ENCODE measurements at places on chromosomes 1 and 21. TPM values are rescaled to one million over a fixed set of nuclear protein-coding genes. Genes with fewer than 3 reads are reported as not detected.
A peak's percentile ranks its signal among the peaks of the same experiment; 100 is the strongest.

Gene COA6
- 40.5 TPM for total RNA-seq

Gene CFHR1
- 1.3 TPM for total RNA-seq

Gene SOX13
- 2.2 TPM for total RNA-seq

Gene CCDC30
- total RNA-seq, result 1.9 TPM

Gene FCGR3A
- total RNA-seq, result 9.0 TPM

Gene CBS
- total RNA-seq, result 2.3 TPM

DNA sequence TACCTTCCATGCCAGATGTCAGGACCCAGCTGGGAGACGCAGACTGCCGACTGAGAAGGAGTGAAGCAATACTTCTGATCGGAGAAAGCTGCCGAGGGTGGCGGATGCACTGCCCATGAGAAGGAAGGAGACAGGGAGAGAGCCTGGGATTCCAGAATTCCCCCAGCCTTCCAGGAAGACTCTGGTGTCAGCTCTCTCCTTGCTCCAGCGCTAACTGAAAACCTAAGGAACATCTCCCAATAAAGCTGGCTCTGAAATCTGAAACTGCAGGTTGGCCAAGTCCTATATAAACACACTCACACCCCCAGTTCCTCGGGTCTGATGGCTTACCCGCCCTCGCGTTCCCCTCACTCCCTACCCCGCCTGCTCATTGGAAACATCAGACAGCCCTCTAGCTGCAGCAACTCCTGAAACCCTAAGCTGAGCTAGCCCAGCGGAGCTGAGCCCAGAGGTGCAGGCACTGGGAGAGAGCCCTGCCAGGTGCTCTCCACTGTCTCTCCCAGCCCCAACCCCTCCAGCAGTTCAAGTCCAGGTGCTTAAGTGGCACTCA, 52.3 kb downstream of the PLEKHA6 start:
- peaks cover 2% of the 10 kb centered on the region for H3K4me1 ChIP-seq
- H3K36me3 ChIP-seq, result no peaks in the 10 kb centered on the region
- H3K4me3 ChIP-seq, result no peak overlapping the region
- no peak overlapping the region for H3K27ac ChIP-seq

DNA sequence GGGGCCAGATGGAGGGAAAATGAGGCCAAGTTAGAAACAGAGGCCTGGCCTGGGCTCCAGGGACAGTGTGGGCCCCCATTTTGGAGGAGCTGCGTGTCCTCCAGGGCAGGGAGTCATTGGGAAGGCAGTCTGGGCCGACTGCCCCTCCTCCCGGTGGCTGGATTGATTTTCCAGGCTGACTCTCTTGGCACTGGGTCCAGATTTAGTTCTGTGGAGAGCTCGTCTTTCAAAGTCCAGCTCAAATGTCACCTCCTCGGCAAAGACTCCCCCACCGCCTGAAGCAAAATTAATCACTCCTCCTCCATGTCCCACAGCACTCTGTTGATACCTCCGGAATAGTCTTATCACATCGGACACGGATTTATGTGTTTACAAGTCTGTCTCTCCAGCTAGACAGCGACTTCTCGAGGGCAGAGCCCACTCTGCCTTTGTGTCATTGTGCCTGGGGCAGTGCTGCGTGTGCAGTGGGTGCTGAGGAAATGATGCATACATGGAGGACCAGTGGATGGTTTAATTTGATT, 175.1 kb downstream of the CAMTA1 start:
- no peak overlapping the region for H3K4me3 ChIP-seq
- DNase-seq, result no peak

DNA sequence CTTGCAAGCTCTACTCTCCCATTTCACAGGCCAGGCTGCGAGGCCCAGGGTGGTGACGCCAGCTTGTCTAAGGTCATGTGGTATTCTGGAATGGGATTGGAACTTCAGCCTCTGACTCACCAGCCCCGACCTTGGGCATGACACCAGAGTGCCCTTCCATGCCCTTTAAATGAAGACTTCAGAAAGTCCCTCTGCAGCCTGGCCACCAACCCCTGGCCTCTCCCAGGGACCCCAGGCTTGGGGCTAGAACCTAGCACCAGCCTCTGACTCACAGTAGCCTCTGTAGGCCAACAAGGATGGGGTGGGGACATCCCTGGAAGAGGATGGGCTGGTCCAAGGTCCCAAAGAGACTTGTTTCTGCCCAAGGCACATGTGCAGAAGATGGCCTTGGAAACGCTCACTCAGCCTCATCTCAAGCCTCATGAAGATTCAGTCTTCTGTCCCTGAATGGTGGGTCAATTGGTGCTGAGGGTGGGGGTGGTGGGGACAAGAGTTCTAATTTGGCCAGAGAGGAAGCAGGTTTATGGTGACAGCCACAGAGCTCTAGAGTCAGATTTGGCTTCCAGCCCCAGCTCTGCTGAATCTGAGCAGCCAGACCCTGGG, 36.1 kb upstream of the RUNX3 start:
- peaks cover 2% of the 10 kb centered on the region for H3K27me3 ChIP-seq
- no peak overlapping the region for H3K27ac ChIP-seq
- no peak overlapping the region for H3K4me3 ChIP-seq
- H3K36me3 ChIP-seq, result no peaks in the 10 kb centered on the region
- peaks cover 13% of the 10 kb centered on the region for H3K4me1 ChIP-seq

GRCh38 chr1:36532810-36533401, 50.2 kb upstream of the CSF3R start:
- H3K4me1 ChIP-seq, result no peaks in the 10 kb centered on the region
- H3K27me3 ChIP-seq, result no peaks in the 10 kb centered on the region
- no peaks in the 10 kb centered on the region for H3K36me3 ChIP-seq
- no peak overlapping the region for H3K4me3 ChIP-seq
- no peak for DNase-seq

GRCh38 chr1:248851390-248851789, 7.5 kb downstream of the ZNF692 start:
- no peak overlapping the region for H3K27ac ChIP-seq
- no peaks in the 10 kb centered on the region for H3K27me3 ChIP-seq
- peaks cover 42% of the 10 kb centered on the region for H3K4me1 ChIP-seq
- peaks cover 86% of the 10 kb centered on the region for H3K36me3 ChIP-seq
- H3K4me3 ChIP-seq, result no peak overlapping the region
- DNase-seq, result no peak

DNA sequence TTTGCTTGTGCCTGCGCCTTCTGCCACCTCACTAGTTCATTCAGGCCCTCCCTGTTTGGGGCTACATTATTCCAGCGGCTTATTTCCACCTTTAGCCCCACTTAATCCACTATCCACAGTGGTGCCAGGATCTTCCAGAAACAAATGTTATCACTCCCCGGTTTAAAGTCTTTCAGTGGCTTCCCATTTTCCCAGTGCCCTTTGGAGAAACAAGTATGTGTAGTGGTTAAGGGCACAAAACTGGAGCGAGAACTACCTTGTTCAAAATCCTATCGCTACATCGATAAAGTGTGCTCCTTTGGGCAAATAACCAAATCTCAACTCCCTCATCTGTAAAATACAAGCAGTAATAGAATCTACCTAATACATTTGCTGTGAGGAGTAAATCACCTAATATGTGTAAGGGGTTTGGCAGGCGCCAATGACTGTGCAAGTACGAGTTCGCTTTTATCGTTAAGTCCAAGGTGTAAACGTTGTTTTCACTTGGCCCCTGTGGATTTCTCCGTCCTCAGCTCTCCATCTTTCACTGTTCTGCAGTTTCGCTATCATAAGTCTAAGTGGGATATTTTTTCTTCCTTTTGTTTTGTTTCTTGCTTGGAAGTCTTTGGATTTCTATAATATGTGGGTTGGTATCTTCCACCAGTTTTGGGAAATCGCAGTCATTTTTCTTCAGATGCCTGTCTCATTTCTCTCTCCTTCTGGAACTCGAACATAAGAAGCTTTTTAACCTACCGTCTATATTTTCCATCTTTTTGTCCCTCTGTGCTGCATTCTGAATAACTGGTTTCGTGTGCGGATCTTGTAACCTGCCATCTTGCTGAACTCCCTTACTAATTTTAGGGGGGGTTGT, 844 bp upstream of the MEAF6 start:
- peak overlapping the region; percentile 90 for H3K27ac ChIP-seq
- H3K36me3 ChIP-seq, result peaks cover 4% of the 10 kb centered on the region
- H3K4me1 ChIP-seq, result peaks cover 13% of the 10 kb centered on the region
- peak overlapping the region; percentile 89 for H3K4me3 ChIP-seq
- no peak for DNase-seq

GRCh38 chr1:8740034-8740449, 77.4 kb downstream of the RERE start:
- no peak for DNase-seq
- peaks cover 2% of the 10 kb centered on the region for H3K4me1 ChIP-seq
- H3K27me3 ChIP-seq, result no peaks in the 10 kb centered on the region
- no peak overlapping the region for H3K27ac ChIP-seq

- H3K36me3 ChIP-seq, result no peaks in the 10 kb centered on the region
Observed at GRCh38 chr1:112517231-112517630, 8.5 kb downstream of the WNT2B start.

- H3K27me3 ChIP-seq, result no peaks in the 10 kb centered on the region
- H3K27ac ChIP-seq, result no peak overlapping the region
- H3K36me3 ChIP-seq, result no peaks in the 10 kb centered on the region
- H3K4me3 ChIP-seq, result no peak overlapping the region
Observed at GRCh38 chr1:8303141-8303540, 14.8 kb upstream of the SLC45A1 start.

GRCh38 chr1:203017692-203018091, 8.6 kb upstream of the PPFIA4 start:
- H3K27me3 ChIP-seq, result no peaks in the 10 kb centered on the region
- no peak overlapping the region for H3K4me3 ChIP-seq
- H3K4me1 ChIP-seq, result no peaks in the 10 kb centered on the region
- no peak overlapping the region for H3K27ac ChIP-seq

- H3K4me1 ChIP-seq, result peaks cover 7% of the 10 kb centered on the region
- no peaks in the 10 kb centered on the region for H3K27me3 ChIP-seq
- peaks cover 23% of the 10 kb centered on the region for H3K36me3 ChIP-seq
- peak overlapping the region; percentile 37 for H3K27ac ChIP-seq
- H3K4me3 ChIP-seq, result no peak overlapping the region
Observed at GRCh38 chr1:15952317-15953258, 23.3 kb downstream of the ZBTB17 start.

DNA sequence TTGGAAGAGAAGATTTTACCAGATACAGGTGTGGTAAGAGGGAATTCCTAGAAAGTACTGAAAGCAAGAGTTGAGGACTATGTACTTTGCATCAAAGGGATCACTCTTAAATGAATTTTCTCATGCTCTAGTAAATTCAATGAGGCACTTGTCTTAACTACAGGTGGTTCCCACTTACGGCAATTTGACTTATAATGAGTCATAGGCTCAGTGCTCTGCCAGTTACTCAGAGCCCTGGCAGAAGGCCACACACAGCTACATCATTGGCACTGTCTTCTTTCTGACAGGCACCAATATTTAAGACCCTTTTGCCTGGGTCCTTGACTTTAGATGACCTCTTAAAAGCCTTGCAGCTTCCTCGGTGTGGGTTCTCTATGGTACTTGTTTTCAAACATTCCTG, 15.9 kb upstream of the ADAMTS5 start:
- DNase-seq, result no peak
- H3K36me3 ChIP-seq, result no peaks in the 10 kb centered on the region
- H3K27me3 ChIP-seq, result no peaks in the 10 kb centered on the region
- H3K4me3 ChIP-seq, result no peak overlapping the region

DNA sequence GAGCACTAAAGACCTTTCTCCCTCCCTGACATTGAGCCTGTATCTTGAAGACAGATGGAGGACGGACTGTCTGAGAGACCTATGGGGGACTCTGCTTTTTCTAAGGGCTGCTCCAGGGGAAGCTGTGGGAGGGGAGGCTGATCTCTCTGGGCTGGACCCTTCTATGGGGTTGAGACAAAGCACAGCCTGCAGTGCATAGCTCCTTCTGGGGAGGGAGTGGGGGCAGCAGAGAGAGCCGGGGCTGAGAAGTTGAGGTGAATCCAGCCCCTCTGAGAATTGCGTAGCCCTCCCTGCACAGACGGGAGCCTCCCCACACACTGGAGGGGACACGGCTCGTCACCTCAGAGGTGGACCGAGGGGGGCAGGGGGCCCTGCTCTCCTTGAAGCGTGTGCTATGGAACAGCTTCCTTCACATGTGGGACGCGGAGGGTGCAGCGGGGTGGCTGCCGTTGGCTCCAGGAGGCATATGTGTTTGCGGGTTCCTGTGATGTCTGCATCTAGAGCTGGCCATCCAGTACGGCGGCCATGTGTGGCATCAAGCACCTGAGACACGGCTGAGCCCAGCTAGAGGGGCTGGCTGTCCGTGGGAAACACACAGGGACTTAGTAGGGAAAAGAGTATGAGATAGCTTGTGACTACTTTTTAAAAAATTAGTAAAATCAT, 299.1 kb downstream of the CAMTA1 start:
- no peaks in the 10 kb centered on the region for H3K4me1 ChIP-seq
- H3K36me3 ChIP-seq, result no peaks in the 10 kb centered on the region
- peaks cover 3% of the 10 kb centered on the region for H3K27me3 ChIP-seq
- H3K27ac ChIP-seq, result no peak overlapping the region
- H3K4me3 ChIP-seq, result no peak overlapping the region
- no peak for DNase-seq

GRCh38 chr1:94608142-94608851, 66.7 kb upstream of the F3 start:
- H3K27me3 ChIP-seq, result no peaks in the 10 kb centered on the region
- no peaks in the 10 kb centered on the region for H3K36me3 ChIP-seq
- no peaks in the 10 kb centered on the region for H3K4me1 ChIP-seq
- no peak overlapping the region for H3K27ac ChIP-seq

GRCh38 chr1:17653728-17654351, 101.3 kb upstream of the ACTL8 start:
- H3K4me3 ChIP-seq, result no peak overlapping the region
- no peaks in the 10 kb centered on the region for H3K27me3 ChIP-seq
- no peak overlapping the region for H3K27ac ChIP-seq
- DNase-seq, result no peak
- no peaks in the 10 kb centered on the region for H3K36me3 ChIP-seq

DNA sequence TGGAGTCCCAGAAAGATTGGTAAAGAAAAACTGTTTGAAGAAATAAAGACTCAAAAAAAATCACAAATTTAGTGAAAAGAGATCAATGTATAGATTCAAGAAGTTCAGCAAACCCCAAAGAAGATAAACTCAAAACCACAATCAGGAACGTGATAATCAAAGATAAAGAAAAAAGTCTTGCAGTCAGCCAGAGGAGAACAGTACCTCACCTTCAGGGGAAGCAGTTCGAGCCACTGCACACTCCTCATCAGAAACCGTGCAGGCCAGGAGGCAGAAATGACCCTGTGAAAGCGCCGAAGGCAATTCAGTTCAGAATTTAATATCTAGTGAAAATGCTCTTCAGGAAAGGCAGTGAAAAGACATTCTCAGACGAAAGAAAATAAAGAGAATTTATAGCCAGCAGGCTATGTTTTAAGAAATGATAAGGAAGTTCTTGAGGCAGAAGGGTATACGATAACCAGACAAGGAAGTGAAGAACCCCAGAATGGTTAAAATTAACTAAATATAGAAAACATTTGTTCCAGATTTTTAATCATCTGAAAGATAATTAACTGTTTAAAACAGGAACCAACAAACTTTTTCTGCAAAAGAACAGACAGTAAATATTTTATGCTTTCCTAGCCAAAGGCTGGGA, 13.5 kb upstream of the SUMO3 start:
- no peaks in the 10 kb centered on the region for H3K36me3 ChIP-seq
- no peak for DNase-seq
- peaks cover 2% of the 10 kb centered on the region for H3K27me3 ChIP-seq
- H3K4me3 ChIP-seq, result no peak overlapping the region

- no peak overlapping the region for H3K4me3 ChIP-seq
- no peaks in the 10 kb centered on the region for H3K27me3 ChIP-seq
- no peaks in the 10 kb centered on the region for H3K36me3 ChIP-seq
- no peak for DNase-seq
- no peak overlapping the region for H3K27ac ChIP-seq
- no peaks in the 10 kb centered on the region for H3K4me1 ChIP-seq
Observed at GRCh38 chr1:101918277-101918676, 78.4 kb downstream of the OLFM3 start.
